AG08395 (cell line): ENCODE measurements at places on chromosomes 7 and 10.

DNA sequence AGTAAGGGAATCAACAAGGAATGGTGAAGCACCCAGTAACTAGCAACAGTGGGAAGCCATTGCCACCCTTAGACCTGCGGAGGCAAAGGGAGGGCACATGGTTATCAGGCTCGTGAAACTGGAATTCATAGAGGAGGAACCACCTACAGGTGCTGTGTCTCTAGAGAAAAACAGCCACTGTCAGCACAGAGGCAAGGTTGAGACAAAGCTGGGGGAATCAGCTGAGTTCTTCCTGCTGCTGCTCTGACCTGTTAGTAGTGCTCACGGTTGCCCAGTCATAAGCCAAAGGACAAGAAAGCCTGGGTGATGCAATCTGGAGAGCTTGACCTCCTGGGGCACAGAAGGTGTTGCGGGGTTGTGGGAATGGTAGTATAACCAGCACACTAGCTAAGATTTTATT lies 110.1 kb downstream of the TPST1 start:
- DNase-seq = no peak

- no peak for DNase-seq
These were observed 111.0 kb downstream of the TCF7L2 start for GRCh38 chr10:113061054-113061430.

DNA sequence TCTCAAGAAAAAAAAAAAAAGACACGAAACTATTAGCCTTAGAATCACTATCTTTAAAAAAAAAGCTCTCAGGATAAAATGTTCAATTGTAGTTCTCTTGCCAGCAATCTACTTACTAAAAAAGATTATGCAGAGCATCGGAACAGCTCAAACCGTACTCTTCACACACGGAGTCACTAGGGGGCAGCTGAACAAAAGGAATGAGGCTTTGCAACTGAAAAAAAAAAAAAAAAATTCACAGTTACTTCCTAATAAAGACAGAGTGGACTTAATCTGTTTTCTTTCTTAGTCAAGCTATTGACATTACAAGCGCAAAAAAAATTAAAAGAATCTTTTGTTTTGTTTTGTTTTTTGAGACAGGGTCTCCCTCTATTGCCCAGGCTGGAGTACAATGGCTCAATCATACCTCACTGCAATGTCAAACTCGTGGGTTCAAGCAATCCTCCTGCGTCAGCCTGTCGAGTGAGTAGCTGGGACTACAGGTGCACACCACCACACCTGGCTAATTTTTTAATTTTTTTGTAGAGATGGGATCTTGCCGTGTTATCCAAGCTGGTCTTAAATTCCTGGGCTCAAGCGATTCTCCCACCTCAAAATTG lies 11.5 kb downstream of the PMS2 start:
- DNase-seq = peak; percentile 75

- no peak for DNase-seq
These were observed 12.8 kb downstream of the HECTD2 start for GRCh38 chr10:91422915-91423314.
